Endothelial cell (in vitro differentiated cells): ENCODE measurements at places on chromosomes 4 and X.
A peak's percentile ranks its signal among the peaks of the same experiment; 100 is the strongest.

DNA sequence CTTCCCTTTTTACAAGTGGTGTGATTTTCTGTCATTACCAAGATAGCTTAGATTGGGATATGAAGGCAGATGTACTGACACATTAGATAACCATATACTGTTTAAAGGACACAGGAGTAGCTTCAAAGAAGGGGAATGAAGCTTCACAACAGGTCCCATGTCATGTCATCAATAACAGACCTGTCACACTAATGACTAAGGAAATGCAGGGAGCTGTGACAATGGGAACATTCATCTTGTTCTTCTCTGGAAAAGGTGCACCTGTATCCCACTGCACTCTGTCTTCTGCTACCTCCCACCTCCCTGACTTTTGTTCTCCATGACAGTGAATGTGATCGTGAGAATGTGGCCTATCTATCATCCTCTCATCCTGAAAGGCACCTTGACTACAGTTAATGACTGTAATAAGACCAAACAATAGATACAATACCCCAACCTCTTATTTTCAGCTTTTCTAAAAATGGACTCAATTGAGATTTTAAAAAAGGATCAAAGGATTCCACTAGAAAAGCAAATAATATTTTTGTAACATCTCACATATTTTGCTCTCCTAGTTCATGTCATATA, 472.5 kb downstream of the STPG2 start:
- no peak for DNase-seq

- no peak for DNase-seq
Measured at GRCh38 chr4:61837395-61837794, 637.3 kb downstream of the ADGRL3 start.

DNA sequence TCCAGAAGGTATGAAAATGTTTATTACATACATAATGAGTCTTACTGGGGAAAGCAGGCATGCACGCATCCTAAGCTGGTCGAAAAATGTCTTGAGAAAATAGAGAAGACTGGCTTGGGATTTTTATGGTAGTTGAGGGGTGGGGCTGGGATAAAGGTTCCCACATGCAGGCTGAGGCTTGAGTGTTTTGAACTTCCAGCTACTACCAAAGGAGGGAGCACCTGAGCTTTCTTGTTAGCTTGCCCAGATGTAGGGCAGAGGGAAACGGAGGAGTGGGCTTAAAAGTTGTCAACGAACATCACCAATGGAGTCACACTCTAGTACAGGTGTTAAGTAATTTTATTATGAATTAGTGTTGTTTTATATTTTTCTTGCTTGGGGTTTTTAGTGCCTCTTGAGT, 39.6 kb upstream of the SRPX start:
- peak; percentile 30 for DNase-seq

DNA sequence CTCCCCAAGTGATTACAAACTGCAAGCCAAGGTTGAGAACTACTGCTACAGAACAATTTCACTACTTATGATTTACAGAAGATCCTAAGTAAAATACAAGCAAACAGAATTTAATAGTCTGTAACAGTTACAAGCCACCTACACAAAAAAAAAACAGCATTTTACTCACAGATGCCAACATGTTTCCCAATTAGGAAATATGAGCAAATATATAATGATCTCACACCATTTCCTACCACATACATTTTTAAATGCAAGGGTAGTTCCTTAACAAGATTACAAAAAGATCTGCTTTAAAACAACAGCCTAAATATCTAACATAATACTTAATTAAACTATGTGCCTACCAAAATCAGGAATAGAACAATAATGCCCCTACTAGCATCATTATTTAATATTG, 63.4 kb downstream of the EFHC2 start:
- no peak for DNase-seq

- DNase-seq = no peak
Measured at GRCh38 chr4:64399313-64400109, 9.7 kb downstream of the TECRL start.

DNA sequence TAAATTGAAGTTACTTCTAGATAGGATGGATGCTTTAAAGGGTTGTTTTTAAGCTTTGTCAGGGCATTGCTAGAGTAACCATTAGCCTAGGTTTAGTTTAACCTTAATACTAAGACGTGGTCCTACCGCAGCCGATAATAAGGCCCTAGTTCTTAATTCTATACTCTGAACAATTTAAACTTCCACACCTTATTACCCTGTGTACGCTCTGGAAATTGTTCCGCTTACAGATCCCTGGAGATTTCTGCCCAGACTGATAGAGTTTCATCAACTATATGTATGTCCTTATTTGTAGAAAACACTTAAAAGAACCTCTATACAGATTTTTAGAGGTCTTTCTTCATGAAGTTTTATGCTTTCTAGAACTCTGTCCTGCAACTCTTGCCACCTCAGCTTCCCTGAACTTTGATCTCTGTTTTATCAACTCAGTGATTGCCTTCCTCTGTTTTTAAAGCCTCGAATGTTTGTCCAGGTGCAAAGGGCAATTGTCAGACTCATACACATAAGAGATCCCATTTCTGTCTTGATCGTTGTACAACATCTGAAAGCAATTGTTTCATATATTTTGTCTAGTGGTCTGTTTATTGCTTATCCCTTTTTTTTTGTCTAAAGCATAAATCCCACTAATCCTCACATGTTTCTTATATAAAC, 71.1 kb upstream of the VCX start:
- DNase-seq = no peak

DNA sequence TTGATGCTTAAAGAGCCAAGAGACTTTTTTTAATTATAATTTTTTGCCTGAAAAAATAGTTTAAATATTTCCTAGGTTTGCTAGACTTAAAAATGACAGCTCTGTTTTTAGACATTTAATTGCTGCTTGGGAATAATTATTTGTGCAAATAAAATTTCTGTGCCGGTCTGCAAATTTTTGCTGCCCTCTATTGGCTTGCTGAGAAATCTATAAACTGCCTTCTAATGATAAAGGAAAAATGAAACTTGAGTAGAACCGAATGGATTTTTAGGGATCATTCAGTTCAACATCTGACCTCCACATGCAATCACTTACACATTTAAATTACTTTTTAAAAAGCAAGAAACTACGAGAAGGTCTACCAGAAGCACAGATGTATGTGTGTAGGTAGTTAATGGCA, 434.0 kb downstream of the FAM133A start:
- no peak for DNase-seq

- DNase-seq = no peak
Measured at GRCh38 chr4:151786158-151786495, 25.3 kb upstream of the GATB start.

DNA sequence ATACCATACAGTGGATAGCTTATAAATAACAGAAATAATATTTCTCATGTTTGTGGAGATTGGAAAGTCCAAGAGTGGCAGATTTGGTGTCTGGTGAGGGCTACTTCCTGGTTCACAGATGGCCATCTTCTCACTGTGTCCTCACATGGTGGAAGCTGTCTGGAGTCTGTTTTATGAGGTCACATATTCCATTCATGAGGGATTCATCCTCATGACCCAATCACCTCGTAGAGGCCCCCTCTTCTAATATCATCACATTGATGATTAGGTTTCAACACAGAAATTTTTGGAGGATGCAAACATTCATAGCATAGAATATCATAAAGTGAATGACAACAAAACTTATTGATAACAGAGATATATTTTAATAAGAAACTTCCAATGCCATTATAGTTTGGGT, 568.0 kb downstream of the STIM2 start:
- no peak for DNase-seq

DNA sequence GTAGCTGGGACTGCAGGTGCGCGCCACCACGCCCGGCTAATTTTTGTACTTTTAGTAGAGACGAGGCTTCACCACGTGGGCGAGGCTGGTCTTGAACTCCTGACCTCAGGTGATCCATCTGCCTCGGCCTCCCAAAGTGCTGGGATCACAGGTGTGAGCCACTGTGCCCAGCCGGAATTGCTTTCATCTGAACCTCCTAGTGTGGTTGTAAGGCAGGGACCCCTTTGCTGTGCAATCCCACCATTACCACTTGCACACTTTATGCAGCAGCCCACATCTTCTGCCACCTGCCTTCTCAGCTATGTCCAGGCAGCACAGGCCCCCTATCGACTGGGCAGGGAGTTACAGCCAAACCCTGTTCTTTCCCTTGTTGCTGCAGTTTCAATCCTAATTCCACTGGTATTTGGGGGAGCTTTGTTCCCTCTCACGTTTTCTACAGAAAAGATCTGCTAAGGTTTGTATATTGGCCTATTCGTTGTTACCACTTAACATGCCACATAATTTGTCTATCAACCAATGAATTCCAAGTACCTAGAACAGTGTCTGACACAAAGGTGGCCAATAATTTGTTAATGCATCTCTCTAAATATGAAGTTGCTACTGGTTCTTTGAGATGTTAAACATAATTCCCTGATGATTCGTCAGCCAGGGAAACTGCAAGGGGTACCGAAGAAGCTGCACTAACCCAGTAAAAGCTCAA, 6.5 kb downstream of the RPL39 start:
- DNase-seq = peak; percentile 39

GRCh38 chr4:59387759-59388758, 1812.1 kb upstream of the ADGRL3 start:
- DNase-seq = no peak

GRCh38 chr4:80016506-80016905, 56.5 kb downstream of the ANTXR2 start:
- no peak for DNase-seq

DNA sequence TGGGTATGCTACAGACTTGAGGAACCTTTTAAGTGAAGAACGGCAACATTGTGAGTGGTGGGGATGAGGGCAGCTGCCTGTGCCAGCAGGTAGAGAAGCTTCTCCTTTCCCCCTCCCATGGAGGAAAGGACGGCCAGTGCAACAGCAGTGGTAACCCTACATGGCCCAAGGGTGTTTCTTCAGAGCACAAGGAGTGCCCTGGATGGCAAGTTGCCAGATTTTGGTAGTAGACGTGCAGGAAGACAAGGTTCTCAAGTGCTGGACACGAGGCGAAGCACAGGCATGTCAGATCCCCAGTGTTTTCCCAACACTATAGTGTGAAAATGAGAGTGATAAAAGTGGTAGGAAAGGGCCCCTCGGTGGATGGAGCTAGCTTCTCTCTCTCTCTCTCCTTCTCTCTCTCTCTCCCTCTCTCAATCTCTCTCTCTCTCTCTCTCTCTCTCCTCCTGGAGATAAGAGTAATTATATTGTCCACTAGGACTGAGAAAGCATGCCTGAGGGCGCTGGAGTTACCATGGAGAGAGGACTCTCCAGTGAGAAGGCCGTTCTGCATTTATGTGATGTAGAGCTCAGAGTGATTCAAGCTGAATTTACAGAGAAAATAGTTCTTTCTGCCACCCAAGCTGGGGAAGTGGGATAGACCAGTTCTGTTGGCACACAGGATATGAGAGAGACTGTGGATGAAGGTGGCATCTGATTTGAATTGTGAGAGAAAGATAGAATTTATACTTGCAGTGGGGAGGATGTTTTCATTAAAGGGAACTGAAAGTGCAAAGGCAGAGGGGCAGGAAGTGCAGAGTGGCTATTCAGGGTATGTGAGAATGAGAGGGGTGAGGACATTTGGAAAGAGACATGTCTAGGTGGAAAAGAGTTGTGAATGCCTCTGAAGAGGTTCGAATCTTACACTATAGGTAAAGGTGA, 25.7 kb upstream of the TRPC3 start:
- DNase-seq = no peak

DNA sequence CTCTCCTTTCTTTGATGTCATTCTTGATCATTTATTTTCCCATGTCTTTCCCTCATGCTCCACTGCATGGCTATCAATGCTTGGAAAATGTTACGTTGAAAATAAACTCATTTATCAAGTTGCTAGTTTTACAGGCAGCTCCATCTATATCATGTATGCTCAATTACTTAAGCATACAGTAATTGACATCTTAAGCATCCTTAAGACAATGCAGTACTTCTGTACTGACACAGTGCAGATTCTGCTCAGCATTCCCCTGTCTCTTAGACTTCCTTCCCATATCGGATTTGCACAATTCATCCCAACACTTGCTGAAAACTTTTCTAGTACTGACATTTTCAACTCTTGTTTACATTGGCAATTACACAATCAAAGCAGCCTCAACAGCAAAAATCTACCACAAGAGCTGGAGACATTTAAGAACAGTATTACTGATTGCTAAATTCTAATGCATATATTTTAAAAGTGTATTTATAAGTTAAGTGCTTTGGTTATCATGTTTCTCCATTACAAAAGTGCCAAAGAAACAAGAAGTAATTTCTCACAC, 165.6 kb downstream of the ATP10D start:
- DNase-seq = no peak

GRCh38 chr4:80196922-80197573, at the start of gene PRDM8:
TSS of gene PRDM8 (plus strand) at chr4:80197503. CDS start at chr4:80200081, 2,578 bp downstream.
- peak; percentile 41 for DNase-seq

DNA sequence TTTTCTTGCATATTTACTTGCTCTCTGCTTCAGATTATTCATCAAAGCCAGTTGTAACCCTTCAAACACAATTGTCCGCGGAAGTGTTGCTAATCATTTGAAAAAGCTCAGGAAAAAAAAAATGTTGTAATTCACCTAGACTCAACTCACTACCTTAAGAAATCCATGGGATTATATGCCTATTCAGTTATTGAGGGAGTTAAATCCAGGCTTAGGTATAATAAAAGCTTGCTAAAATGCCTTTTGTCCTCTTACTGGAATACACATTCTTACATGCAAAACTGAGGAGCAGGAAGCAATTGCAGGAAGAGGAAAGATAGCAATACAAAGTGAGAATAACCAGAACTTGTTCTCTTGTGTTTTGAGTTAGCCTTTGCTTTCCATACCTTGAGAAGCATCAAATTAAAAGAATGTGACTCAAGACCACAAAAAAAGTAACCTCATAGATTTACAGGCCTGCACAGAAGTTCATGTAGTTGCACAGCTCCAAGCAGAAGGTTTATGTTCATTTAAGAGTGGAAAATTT, 91.4 kb upstream of the FAM241A start:
- DNase-seq = no peak

- DNase-seq = no peak
Measured at GRCh38 chr4:148962539-148963290, 520.5 kb upstream of the NR3C2 start.

GRCh38 chrX:149829751-149830191, 48.0 kb downstream of the MAGEA9 start:
- no peak for DNase-seq

DNA sequence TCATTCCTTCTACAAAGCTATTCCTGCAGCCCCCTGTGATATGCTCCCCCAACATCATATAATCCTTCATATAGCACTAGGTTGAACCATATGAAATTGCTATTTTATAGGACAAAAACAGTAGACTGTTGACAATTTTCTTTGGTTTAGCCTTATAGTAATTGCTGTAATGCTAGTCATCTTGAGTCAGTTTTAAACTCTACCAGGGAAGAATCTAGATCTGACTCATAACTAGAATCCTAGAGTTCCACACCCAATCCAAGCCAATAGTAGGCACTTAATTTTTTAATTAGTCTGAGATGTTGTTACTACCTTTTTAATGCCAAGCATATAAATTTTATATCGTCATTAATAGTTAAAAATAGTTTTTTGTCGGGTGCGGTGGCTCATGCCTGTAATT, 136.8 kb downstream of the CHRNA9 start:
- no peak for DNase-seq

DNA sequence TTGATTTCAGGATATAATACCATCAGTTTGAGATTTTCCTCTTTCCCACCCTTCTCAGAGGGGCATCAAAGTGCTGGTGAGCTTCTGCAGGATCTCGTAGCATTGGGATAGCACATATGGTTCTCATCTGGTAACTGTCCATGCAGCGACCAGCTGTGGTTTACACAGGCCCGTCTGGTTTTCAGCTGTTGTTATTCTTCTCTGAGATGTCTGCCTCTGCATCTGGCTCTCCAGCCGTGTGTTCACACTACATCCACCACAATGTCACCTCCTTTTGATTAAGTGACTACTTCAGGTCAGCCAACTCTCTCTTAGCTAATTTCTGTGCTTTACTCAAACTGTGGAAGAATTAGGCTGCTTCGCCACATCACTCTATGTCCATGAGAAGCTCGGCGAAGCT, 676.7 kb upstream of the TENM3 start:
- no peak for DNase-seq
